ENCODE measurements at places on chromosomes 3 and 15.

GRCh38 chr3:13564751-13565560, 16.0 kb downstream of the FBLN2 start:
- no peak for DNase-seq

- no peak for DNase-seq
Observed at GRCh38 chr3:16307832-16308531, 43.0 kb downstream of the OXNAD1 start.

DNA sequence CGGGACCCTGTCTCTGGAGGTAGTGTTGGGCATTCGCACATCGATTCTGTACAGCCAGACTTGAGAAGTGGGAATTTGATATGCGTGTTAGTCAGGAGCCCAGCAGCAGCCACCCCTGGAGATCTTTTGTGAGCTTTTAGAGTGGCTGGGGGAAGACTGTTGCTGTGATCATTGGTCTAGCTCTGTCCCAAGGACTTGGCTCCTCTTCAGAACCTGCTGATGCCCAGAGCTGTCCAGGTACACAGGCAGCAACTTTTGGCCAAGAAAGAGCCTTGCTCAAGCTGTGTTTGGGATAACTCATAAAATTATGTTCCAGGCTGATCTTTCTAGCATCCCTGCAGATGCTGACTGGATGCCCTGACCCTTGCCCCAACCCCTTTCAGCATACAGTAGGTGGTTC, 29.3 kb downstream of the LIMD1 start:
- DNase-seq: no peak

GRCh38 chr3:12969486-12969885, 103.7 kb downstream of the IQSEC1 start:
- DNase-seq: no peak

All from hematopoietic multipotent progenitor cell treated with erythropoietin and hydrocortisone succinate and interleukin-3 and kit ligand, for 4 days (in vitro differentiated cells).